Muscle of leg (tissue), 16 donors: ENCODE measurements at places on chromosomes 16 and 17. TPM values are rescaled to one million over a fixed set of nuclear protein-coding genes. Genes with fewer than 3 reads are reported as not detected.

MYO18A gene
- polyA plus RNA-seq: 205 TPM

GRCh38 chr16:27226976-27227705, 23.8 kb downstream of the KDM8 start:
- peaks cover 76% of the 10 kb centered on the region for H3K4me1 ChIP-seq
- no peak overlapping the region for H3K4me3 ChIP-seq
- peaks cover 42% of the 10 kb centered on the region for H3K36me3 ChIP-seq
- H3K27me3 ChIP-seq: no peaks in the 10 kb centered on the region
- DNase-seq: no peak

GRCh38 chr17:41511116-41511515, 5.7 kb upstream of the KRT13 start:
- no peaks in the 10 kb centered on the region for H3K4me1 ChIP-seq
- no peaks in the 10 kb centered on the region for H3K36me3 ChIP-seq
- no peak overlapping the region for H3K27ac ChIP-seq
- H3K27me3 ChIP-seq: peaks cover 17% of the 10 kb centered on the region

GRCh38 chr17:8459107-8459506, 23.4 kb downstream of the NDEL1 start:
- peaks cover 63% of the 10 kb centered on the region for H3K36me3 ChIP-seq
- no peak for DNase-seq
- H3K4me3 ChIP-seq: no peak overlapping the region
- H3K4me1 ChIP-seq: peaks cover under 1% of the 10 kb centered on the region
